ENCODE measurements at places on chromosomes 1 and 21.

DNA sequence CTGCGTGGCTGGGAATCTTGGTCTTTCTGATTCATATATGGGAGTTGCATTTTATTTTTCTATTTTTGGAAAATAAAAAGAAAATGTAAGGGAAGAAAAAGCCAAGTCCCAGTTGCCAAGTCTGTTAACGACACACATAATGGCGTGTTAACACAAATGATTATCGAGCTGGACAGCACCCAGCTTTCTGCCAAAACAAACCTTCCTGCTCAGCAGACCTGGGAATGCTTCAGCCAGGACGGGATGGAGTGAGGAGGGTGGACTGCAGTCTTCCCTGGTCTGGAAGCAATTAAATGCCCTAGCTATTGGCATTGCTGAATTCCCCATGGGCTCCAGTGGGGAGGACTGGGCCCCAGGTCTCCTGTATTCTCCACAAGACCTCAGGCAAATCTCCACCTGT, 184.2 kb upstream of the USP24 start:
- H3K27ac ChIP-seq = no peak overlapping the region
- H3K4me1 ChIP-seq = no peaks in the 10 kb centered on the region
- H3K27me3 ChIP-seq = no peaks in the 10 kb centered on the region

- no peak overlapping the region for H3K4me3 ChIP-seq
- no peak overlapping the region for H3K27ac ChIP-seq
- peaks cover 10% of the 10 kb centered on the region for H3K36me3 ChIP-seq
- no peak for DNase-seq
These were observed 14.5 kb downstream of the AGRN start for GRCh38 chr1:1034439-1034781.

- DNase-seq = no peak
- no peaks in the 10 kb centered on the region for H3K36me3 ChIP-seq
- H3K27ac ChIP-seq = no peak overlapping the region
- H3K4me1 ChIP-seq = no peaks in the 10 kb centered on the region
- no peak overlapping the region for H3K4me3 ChIP-seq
These were observed 491.6 kb upstream of the C1orf87 start for GRCh38 chr1:60564916-60565750.

- no peak for DNase-seq
- H3K4me3 ChIP-seq = no peak overlapping the region
- H3K27me3 ChIP-seq = no peaks in the 10 kb centered on the region
- no peak overlapping the region for H3K27ac ChIP-seq
These were observed 155.0 kb upstream of the EDN2 start for GRCh38 chr1:41639332-41639936.

DNA sequence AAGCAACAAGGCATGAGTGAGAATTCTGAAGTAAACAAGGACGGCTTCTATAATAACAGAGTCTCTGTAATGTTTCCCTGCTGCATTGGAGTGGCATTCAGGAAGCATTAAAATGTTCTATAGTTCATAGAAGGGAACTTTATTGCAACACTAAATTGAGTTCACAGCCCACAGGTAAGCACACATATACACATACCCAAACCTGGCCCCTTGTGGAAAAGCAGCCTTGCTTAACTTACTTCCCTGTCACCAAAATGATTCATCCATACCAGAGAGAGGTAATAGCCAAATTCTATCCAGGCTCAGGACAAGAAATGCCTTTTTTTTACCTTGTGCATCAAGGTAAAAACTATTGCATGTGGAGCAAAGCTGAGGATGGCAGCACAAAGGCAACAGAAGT, 241.4 kb downstream of the HHIPL2 start:
- DNase-seq = no peak
- no peaks in the 10 kb centered on the region for H3K4me1 ChIP-seq
- no peaks in the 10 kb centered on the region for H3K27me3 ChIP-seq
- no peak overlapping the region for H3K27ac ChIP-seq
- H3K4me3 ChIP-seq = no peak overlapping the region

GRCh38 chr1:100866041-100866900, 28.4 kb downstream of the EXTL2 start:
- no peaks in the 10 kb centered on the region for H3K4me1 ChIP-seq
- no peaks in the 10 kb centered on the region for H3K36me3 ChIP-seq
- H3K27ac ChIP-seq = no peak overlapping the region
- H3K27me3 ChIP-seq = no peaks in the 10 kb centered on the region
- no peak overlapping the region for H3K4me3 ChIP-seq

GRCh38 chr1:117627546-117628130, 21.8 kb downstream of the TENT5C start:
- H3K27me3 ChIP-seq = peaks cover 8% of the 10 kb centered on the region
- no peaks in the 10 kb centered on the region for H3K4me1 ChIP-seq
- DNase-seq = no peak
- H3K4me3 ChIP-seq = no peak overlapping the region
- no peak overlapping the region for H3K27ac ChIP-seq
- H3K36me3 ChIP-seq = no peaks in the 10 kb centered on the region

DNA sequence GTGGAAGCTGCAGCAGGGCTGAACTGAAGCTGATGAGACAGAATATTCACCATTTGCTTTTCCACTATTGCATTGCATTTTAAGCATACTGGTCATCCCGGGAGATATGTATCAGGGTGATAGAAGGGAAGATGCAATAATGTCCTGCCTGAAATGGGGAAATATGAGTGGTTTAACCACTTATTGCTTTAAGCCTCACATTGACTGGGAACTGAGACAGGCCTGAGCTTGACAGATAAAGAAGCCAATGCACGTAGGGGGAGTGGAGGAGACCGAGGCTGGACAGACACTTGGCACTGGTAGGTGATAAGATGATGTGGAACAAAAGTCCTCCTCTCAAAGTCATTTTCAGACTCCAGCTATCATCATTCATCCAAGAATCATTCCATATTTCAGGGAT, 911.7 kb upstream of the NCAM2 start:
- H3K27ac ChIP-seq = no peak overlapping the region
- no peak for DNase-seq
- H3K27me3 ChIP-seq = no peaks in the 10 kb centered on the region
- no peaks in the 10 kb centered on the region for H3K36me3 ChIP-seq
- no peak overlapping the region for H3K4me3 ChIP-seq

- H3K4me3 ChIP-seq = no peak overlapping the region
- no peaks in the 10 kb centered on the region for H3K36me3 ChIP-seq
- no peak overlapping the region for H3K27ac ChIP-seq
These were observed 95.6 kb downstream of the PTPRC start for GRCh38 chr1:198734323-198735008.

GRCh38 chr1:156069490-156070455, 8.8 kb downstream of the RAB25 start:
- peaks cover 42% of the 10 kb centered on the region for H3K4me1 ChIP-seq
- no peak overlapping the region for H3K27ac ChIP-seq
- H3K4me3 ChIP-seq = no peak overlapping the region
- no peaks in the 10 kb centered on the region for H3K36me3 ChIP-seq
- no peak for DNase-seq

DNA sequence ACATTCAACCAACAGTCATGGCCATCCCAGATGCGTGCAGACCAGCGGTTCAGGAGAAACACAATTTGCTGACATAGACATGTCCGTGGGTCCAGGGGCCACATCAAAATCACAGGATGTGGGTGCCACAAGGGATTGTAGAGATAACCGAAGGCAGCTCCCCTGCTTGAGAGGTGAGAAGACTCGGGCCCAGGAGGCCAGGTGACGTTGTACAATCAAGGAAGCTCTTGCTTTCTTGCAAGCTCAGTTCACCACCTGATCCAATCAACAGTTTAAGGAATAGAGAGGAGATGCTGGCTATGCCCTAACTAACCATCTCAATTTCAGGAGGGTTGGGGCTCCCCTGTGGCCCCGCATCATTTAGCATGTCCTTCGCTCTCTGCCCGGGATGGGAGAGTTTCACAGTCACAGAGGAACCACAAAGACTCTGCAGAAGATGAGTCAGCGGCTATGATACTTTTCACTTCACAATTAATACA, 19.5 kb downstream of the UBASH3A start:
- H3K27ac ChIP-seq = no peak overlapping the region
- H3K4me3 ChIP-seq = no peak overlapping the region
- H3K4me1 ChIP-seq = peaks cover 28% of the 10 kb centered on the region
- H3K27me3 ChIP-seq = peaks cover 1% of the 10 kb centered on the region
- no peak for DNase-seq

DNA sequence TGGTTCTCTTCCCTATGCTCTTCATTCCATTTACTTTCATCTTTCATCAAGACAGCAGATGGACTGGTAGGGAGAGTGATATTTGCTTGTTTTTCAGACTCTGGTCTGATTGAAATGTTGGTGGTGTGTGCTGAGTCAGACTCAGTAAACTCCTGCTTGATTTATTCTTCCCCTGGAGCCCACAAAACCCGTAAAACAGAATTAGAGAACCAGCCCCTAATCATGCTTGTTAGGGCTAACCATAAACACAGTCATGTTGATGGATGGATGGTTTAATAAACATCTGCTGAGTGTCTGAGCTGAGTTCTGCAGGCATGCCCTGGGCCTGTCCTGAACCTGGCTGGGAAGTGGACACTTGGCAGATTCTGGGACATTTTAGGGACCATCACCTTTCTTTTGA, 24.8 kb downstream of the NOS1AP start:
- no peak overlapping the region for H3K4me3 ChIP-seq
- peaks cover 57% of the 10 kb centered on the region for H3K4me1 ChIP-seq
- H3K27ac ChIP-seq = peak overlapping the region; percentile 21
- DNase-seq = no peak
- H3K36me3 ChIP-seq = no peaks in the 10 kb centered on the region
- no peaks in the 10 kb centered on the region for H3K27me3 ChIP-seq

GRCh38 chr1:33517596-33518250, 45.3 kb downstream of the ZSCAN20 start:
- peaks cover 46% of the 10 kb centered on the region for H3K27me3 ChIP-seq
- H3K27ac ChIP-seq = no peak overlapping the region
- no peaks in the 10 kb centered on the region for H3K36me3 ChIP-seq

GRCh38 chr1:200179126-200179780, 151.7 kb downstream of the NR5A2 start:
- H3K27ac ChIP-seq = no peak overlapping the region
- H3K27me3 ChIP-seq = no peaks in the 10 kb centered on the region
- H3K36me3 ChIP-seq = no peaks in the 10 kb centered on the region
- DNase-seq = no peak

GRCh38 chr21:42964546-42965210, 9.7 kb upstream of the PKNOX1 start:
- H3K36me3 ChIP-seq = no peaks in the 10 kb centered on the region
- H3K4me3 ChIP-seq = no peak overlapping the region
- H3K27ac ChIP-seq = no peak overlapping the region
- no peak for DNase-seq
- H3K4me1 ChIP-seq = peaks cover 7% of the 10 kb centered on the region

DNA sequence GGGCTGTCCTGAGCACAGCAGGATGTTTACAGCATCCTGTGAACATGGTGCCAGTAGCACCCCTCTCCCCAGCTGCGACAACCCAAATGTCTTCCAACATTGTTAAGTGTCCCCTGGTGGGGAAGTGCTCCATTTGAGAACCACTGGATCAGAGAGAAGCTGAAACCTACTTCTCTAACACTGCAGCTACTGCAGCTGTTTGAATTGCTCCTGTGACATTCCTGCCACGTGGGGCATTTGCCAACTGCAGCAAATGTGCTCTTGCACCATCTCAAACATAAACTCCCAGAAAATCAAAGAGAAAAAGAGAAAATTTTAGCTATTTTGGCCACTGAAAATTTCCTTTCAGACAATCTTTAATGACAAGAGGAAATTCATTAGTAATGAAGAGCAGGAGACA, 11.0 kb downstream of the SLC2A5 start:
- H3K4me3 ChIP-seq = no peak overlapping the region
- peak; percentile 32 for DNase-seq

GRCh38 chr1:64129701-64130100, 73.7 kb upstream of the UBE2U start:
- H3K27me3 ChIP-seq = no peaks in the 10 kb centered on the region
- H3K36me3 ChIP-seq = no peaks in the 10 kb centered on the region
- no peak for DNase-seq
- H3K4me3 ChIP-seq = no peak overlapping the region
- no peak overlapping the region for H3K27ac ChIP-seq
- H3K4me1 ChIP-seq = no peaks in the 10 kb centered on the region

DNA sequence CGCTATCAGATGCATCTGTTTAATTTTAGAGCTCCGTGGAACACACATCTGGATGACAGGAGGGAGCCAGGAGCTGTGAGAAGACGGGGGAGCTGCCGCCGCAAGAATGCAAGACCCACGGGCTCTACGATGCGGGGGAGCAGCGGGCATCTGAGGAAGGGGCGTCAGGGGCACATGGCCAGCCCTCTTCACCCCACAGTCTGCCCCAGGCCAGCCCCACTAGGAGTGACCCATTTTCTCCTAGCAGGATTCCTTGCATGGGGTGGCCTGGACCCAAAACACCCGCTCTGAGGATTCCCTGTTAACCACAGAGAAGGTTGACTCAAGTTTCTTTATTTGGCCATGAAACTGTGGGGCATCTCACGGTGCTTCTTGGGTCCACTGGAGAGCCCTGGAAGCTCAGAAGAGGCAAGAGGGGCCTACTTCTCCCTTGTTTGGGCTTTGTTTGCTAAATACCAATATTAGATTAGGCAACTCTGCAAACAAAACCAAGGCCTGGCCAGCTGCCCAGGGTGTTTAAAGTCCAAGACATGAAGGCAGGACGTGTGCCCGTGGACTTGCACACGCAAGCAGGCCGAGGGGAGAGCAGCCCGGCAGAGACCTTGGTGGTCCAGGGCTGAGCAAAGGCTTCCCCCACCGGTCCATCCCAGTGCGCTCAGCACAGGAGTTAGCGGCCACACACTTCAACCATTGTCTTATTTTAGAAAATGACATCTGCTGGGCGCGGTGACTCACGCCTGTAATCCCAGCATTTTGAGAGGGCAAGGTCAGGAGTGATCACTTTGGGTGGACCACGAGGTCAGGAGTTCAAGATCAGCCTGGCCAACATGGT, 89.8 kb downstream of the DHRS3 start:
- peak; percentile 98 for DNase-seq
- H3K27me3 ChIP-seq = no peaks in the 10 kb centered on the region
- H3K36me3 ChIP-seq = no peaks in the 10 kb centered on the region
- H3K4me1 ChIP-seq = peaks cover 95% of the 10 kb centered on the region

GRCh38 chr1:230347896-230348295, 78.2 kb downstream of the PGBD5 start:
- H3K4me1 ChIP-seq = no peaks in the 10 kb centered on the region
- no peak for DNase-seq
- no peaks in the 10 kb centered on the region for H3K36me3 ChIP-seq
- H3K27ac ChIP-seq = no peak overlapping the region
- H3K4me3 ChIP-seq = no peak overlapping the region

DNA sequence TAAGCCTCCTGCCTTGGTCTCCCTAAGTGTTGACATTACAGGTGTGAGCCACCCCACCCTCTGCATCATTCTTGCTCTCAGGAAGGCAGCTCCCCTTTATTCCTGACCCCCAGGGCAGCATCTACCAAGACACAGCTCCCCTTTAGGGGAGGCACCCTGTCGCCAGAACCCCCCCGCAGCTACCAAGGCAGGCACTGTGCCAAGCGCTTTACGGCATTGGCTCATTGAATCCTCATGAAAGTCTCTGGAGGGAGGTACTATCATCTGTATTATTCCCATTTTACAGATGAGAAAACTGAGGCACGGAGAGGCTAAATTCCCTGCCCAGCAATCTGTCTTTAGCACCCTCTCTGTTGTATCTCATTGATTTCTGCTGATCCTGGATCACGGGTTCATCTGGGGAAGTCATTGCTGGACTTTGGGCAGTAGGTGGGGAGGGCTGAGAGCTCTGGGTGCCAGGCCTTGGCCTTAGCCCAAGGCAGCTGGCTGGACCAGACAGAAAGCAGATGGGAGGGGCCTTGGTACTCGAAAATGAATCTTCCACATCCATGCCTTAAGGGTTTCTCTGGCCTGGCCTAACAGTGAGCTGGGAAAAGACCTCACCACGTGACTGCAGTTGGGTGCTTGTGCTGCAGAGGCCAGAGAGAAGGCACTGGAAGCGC, 5.9 kb downstream of the PLOD1 start:
- H3K4me1 ChIP-seq = peaks cover 55% of the 10 kb centered on the region
- peak; percentile 70 for DNase-seq
- no peak overlapping the region for H3K27ac ChIP-seq
- H3K36me3 ChIP-seq = no peaks in the 10 kb centered on the region
